ENCODE measurements at places on chromosomes 3 and 15.

- DNase-seq = peak; percentile 52
These were observed 72.8 kb downstream of the KLF15 start for GRCh38 chr3:126284258-126284904.

GRCh38 chr3:87478716-87479115, 202.3 kb upstream of the POU1F1 start:
- DNase-seq = no peak

- no peak for DNase-seq
These were observed 423.1 kb downstream of the TIGIT start for GRCh38 chr3:114716916-114717315.

DNA sequence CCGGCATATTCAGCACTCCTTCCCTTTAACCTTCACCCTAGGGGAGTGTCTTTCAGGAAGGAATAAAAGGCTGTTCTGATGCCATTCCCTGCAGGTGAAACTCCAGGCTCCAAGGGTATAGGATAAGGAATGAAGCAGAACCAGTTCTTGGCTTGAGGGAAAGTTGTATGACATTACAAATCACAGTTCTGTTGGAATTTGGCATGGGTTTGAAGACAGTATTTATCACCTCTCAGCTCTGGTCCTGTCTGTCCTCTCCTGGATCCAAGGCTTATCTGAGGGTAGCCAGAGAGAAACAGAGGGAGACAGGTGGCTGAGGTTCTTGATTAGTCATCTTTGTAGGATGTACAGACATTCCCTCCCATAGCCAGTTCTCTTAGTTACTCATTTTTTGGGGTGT, 37.1 kb downstream of the RAB11A start:
- DNase-seq = no peak

- no peak for DNase-seq
These were observed 40.0 kb upstream of the TUSC7 start for GRCh38 chr3:116669576-116669975.

GRCh38 chr3:32493437-32494414, 8.9 kb downstream of the CMTM6 start:
- no peak for DNase-seq

- peak; percentile 74 for DNase-seq
These were observed 48.0 kb upstream of the FBN1 start for GRCh38 chr15:48693484-48693883.

DNA sequence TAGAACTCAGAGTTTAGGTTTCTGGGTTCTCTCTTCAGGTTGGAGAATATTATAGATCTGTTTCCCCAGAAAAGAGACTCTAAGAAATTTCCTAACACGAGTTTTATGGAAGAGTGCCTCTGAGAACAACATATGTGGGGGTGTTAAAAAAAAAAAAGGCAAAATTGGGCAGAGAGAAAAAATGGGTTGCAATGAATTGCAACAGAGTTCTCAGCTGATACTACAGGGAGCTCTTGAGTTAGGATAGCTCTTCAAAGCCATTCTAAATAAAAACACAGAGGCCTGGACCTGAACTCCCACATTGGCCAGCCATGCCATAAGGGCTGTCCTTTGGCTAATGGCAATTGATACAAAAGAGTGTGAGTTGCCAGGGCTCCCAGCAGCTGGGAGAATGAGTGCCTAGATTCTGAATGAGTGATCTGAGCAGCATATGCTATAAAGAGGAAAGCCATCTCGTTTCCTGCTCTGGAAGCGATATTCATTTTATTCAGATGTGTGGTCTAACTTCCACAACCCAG, 20.1 kb upstream of the UBE2E2 start:
- DNase-seq = no peak

DNA sequence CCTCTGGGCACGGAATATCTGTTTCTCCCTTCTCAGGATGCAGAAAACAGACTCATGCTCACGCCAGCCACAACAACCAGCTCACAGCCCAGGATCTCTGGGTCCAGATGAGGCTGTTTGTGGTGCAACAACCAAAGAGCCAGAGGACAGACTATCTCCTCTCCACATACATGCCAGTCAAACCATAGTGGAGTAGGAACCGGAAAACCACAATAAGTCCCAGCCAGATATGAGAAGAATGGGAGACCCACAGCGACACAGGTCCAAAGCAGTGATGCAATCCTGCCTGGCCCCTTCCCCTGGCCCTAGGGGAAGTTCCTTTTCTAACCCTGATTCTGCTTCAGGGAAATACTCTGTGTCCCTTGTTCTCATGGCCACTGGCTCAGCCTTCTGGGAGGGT, 27.6 kb downstream of the MEX3B start:
- DNase-seq = no peak

DNA sequence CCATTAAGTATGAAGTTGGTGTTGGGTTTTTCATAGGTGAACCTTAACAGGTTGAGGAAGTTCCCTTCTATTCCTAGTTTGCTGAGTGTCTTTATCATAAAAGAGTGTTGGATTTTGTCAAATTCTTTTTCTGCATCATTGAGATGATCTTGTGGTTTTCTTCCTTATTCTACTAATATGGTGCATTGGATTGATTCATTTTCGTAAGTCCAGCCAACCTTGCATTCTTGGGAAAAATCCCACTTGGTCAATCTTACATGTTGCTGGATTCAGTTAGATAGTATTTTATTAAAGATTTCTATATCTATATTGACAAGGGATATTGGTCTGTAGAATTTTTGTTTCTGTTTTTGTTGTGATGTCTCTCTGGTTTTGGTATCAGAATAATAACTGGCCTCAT, 83.7 kb upstream of the C15orf39 start:
- no peak for DNase-seq

DNA sequence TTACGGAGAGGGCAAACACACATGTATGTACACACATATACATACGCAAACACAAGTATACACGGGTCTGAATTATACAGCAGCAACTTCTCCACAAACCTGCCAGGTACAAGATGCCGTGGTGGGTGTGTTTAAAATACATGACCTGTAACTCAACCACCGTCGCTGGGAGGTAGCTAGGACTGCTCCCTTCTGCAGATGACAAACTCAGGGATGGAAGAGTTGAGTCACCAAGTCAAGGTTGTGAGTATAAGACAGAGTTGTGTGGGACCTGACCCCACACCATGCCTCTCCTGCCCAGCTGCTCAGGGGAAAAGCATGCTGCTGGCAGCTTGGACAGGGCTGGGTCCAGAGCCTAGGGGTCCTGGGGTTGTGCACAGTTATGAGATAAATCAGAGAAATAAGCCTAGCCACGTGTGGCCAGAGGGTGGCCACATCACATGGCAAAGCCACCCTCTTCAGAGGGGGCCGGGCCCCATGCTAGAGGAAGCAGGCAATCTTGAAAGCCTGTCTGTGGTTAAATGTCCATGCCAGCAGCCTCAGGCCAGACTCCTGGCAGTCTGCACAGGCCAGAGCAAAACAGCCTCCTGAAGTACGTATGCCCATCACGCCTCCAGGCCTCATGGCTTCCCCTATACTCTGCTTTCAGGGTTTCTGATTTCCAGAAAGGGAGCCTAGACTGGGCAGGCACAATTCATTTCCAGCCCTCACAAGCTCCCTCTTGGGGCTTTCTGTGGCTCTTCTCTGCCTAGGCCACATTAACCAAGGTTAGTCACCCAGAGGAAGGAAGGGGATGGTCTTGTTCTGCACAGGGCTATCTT, 107.7 kb upstream of the RPL32 start:
- peak; percentile 77 for DNase-seq

- no peak for DNase-seq
These were observed 131.2 kb downstream of the RPL22L1 start for GRCh38 chr3:170738766-170739165.

- no peak for DNase-seq
These were observed 398.5 kb downstream of the PDCD6IP start for GRCh38 chr3:34196914-34197313.

DNA sequence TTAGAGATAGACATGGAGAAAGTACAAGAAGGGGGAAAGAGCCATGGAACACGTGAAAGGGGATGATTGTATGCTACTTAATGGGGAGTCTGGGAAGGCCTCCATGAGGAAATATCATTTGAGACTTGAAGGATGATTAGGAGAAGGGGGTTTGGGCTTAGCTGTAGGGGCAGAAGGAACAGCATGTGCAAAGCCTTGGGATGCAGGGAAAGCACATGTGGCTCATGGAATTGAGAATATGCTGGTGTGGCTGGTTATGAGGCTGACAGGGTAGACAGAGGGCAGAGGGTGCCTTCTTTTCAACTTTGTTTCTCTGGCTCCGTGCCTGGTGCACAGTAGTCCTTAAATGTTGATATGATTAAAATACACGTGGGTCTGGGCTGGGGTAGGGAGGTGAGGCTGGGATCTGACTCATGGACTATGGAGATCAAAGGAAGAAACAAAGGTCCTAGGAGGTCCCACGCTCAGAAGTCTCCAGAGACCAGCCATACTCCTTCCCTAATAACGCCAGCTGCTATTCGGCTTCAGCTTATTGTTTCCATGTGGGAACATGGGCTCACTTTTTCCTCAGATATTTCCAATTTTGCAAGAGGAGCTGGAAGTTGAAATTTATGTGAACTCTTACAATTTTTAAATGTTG, 1.1 kb downstream of the GTF2E1 start:
- DNase-seq = peak; percentile 84

- peak; percentile 31 for DNase-seq
These were observed 90.7 kb downstream of the TIGIT start for GRCh38 chr3:114384558-114384903.

DNA sequence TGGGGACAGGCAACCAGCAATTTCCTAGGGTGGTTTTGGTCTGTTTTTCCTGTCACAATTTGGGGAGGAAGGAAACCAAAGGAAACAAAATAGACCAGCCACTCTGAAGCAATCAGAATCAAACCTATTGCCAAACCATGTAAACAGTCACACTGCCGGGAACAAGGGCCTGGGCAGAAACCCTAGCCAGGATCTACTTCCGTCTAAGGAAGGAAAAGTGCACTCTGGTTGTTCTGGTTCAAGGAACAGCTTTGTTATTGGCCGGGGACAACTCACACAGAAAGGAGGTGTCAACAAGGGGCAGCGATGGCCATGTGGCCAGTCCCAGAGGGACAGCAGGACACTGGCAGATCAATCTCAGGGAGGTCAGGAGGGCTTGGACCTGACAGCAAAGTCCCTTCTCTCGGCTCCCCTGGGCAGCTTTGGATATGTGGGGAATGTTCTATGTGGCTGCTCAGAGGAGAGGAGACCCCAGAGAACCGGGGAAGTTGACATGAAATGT, 17.5 kb upstream of the RAD18 start:
- DNase-seq = no peak

- no peak for DNase-seq
These were observed 183.4 kb upstream of the GADL1 start for GRCh38 chr3:31077826-31078225.

DNA sequence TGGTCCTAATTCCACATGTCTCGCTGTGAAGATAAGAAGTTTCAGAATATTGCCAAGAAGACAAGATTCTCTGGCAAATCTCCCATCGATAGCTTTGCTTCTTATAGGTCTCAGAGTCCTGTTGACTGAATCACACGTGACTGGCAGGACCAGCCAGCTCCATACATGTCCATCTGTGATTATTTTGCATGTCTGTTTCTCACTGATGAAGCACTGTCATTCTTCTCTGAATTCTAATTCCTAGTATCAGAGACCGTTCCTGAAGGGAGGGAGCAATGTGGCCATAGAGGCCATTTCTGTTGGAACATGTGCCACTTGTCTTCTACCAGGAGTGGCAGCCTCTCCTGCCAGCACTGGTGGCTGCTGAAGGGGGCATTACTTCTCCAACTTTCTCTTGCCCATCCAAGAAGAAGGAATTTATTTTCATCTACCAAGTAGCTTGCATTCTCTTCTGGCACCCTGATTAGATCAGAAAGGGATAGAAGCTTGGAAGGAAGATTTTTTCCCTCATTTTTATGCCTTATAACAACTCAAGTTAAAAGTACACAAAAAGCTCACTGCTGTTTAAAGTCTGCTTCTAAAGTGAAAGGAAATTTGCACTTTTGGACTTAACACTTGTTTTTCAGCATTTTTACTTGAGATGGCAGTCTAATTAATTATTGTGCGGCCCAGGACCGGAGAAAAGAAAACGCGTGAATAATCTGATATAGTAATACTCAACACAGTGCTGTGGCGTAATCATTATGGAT, 115.8 kb downstream of the IQCH start:
- DNase-seq = no peak

GRCh38 chr3:126481808-126482502, 6.3 kb upstream of the ZXDC start:
- peak; percentile 66 for DNase-seq

GRCh38 chr3:141440942-141441341, 45.9 kb upstream of the RASA2 start:
- DNase-seq = no peak

DNA sequence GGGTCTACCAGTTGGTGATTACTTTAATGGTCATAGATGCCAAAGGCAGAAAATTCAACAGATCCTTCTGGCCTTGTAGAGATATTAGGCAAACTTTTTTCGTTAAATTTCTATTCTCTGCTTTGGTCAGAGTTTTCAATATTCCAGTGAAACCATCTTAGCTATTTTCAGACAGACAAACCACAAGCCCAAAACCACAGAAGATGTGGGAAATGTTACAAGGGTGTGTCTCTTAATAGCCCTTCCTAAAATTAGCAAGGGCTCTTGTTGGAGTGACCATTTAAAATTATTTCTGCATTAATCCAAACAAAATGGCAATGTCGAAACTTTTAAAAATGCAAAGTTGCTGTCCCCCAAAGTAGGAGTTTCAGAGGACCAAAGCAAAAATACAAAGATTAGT, 102.8 kb downstream of the ARRDC4 start:
- DNase-seq = peak; percentile 89

GRCh38 chr3:178476886-178477285, 59.4 kb upstream of the KCNMB2 start:
- DNase-seq = no peak

GRCh38 chr3:50133283-50133615, 21.9 kb upstream of the SEMA3F start:
- no peak for DNase-seq

DNA sequence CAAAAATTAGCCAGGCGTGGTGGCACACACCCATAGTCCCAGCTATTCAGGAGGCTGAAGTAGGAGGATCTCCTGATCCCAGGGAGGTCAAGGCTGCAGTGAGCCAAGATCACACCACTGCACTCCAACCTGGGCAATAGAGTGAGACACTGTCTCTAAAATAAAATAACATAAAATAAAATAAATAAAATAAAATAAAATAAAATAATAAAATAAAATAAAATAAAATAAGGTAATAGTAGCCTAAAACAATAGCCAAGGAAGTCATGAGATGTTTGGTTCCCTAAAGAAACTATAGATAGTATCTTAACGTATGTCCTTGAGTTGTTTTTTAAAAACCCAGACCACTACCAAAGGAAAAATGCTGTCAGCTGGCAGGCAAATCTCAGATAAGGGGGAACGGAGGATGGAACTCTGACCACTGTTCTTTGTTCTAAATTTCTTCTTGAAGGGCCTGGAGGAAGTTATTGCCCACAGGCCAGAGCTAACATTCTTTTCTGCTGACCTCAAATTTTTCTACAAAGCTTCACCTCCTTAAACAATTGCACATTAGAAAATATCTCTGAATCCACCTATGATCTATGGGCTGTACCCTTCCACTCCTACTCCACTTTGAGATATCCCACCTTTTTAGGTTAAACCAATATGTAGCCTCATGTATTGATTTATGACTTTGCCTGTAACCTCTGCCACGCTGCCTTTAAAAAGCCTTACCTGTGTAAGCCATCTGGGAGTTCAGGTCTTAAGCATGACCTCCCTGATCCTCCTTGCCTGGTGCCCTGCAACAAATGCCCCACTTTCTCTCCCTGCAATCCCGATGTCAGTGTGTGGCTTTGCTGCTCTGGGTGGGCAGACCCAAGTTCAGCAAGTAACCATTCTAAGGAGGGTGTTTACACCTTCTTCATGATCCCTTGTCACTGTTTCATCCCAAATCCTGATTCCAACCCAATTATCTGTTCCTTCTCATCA, 126.2 kb upstream of the BHLHE40 start:
- DNase-seq = peak; percentile 42

- peak; percentile 85 for DNase-seq
These were observed 21.2 kb downstream of the PRKAR2A start for GRCh38 chr3:48826451-48826850.

- DNase-seq = peak; percentile 70
These were observed 183.3 kb upstream of the DCBLD2 start for GRCh38 chr3:99084826-99085225.

All from AG10803 (cell line).